ENCODE measurements at places on chromosomes 11 and 22. TPM values are rescaled to one million over a fixed set of nuclear protein-coding genes. Genes with fewer than 3 reads are reported as not detected.

OR5P2 gene
- total RNA-seq = 5.6 TPM

DNA sequence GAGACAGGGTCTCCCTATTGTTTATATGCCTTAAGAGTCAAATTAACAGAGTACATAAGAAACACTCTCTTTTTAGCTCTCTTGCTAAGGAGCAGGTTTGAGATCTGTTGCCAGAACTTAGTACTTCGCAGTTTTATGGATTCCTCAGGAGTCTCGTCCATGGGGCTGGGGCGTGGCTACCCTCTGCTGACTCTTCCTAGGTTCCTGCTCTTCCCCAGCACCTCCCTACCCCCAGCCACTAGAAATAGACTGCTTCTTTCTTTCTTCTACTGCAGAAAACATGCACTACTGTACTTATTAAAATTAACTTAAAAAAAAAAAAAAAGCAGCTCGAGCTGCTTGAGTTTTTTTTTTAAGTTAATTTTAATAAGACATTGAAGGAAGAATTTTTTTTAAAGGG lies 8.0 kb downstream of the FAM118B start:
- no peak for DNase-seq

- no peak for DNase-seq
These were observed 10.4 kb upstream of the EMID1 start for GRCh38 chr22:29195118-29195963.

GRCh38 chr11:58922479-58922878 lies 16.8 kb upstream of the GLYATL1 start:
- no peak for DNase-seq

DNA sequence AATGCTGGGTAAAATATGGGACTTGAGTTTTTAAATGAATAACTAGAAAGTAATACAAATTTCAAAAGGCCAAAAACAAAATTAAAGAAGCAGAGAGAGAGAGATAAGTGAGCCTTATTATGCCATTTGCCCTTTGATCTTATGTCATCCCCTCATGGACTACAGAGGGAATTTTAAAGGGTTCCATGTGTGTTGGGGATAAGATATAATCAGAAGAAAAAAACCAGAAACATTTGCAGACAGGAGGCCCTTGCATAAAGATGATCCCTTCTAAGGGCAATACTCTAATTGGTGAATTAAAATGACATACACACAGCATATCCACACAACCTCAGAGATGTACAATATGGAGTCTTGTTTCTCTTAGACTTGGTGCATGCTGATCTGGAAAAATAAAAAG lies 406.6 kb upstream of the LARGE1 start:
- no peak for DNase-seq

ANKRD13D gene
- 110 TPM for total RNA-seq

FAM180B gene
- 0.29 TPM for total RNA-seq

- DNase-seq = no peak
These were observed 281.7 kb upstream of the MTNR1B start for GRCh38 chr11:92687724-92688123.

DNA sequence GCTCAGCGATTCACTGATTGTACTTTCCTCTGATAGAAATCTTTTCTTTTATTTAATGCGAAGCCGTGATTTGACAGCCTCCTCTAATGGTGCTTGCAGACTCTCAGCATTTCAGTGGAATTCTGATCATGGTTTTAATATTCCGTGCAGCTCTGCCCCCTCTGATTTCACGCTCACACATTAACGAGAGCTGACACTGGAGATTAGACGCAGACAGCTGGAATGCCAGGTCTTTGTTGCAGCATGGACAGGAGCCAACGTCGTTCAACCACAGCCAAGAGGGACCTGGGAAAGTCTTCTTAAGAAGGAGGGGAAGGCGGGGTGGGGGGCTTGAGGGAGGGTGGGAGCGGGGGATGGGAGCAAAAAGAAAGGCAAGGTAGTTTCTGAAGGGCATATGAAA lies 186.4 kb downstream of the BLID start:
- DNase-seq = no peak

DNA sequence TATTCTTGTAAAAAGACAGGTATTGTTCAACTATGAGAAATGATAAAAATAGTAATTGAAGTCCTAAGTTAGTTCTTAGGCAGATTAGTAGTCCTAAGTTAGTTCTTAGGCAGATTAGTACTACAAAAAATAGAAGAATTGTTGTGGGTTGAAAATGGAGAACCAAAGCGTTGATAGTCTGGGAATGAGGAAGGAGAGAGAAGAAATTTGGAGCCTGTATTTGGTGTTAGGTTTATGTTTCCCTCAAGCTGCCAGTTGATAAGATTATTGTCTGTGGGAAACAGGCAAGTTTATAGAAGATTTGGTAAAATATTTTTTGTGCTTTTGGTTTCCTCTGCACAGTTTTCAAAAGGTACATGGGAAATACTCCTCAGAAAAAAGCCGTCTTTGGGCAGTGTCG lies 3.6 kb downstream of the BCO2 start:
- DNase-seq = no peak
